ENCODE measurements at places on chromosomes 2 and 18. TPM values are rescaled to one million over a fixed set of nuclear protein-coding genes. Genes with fewer than 3 reads are reported as not detected.

Gene AQP4
- total RNA-seq = not detected

Gene SERPINB13
- not detected for total RNA-seq

Gene WDR7
- total RNA-seq = 33.4 TPM

Gene RNF144A
- 0.56 TPM for total RNA-seq

Gene NETO1
- total RNA-seq = 9.1 TPM

Gene CFAP65
- total RNA-seq = not detected

Gene SETBP1
- 72.8 TPM for total RNA-seq

Gene DOCK10
- 159 TPM for total RNA-seq

DNA sequence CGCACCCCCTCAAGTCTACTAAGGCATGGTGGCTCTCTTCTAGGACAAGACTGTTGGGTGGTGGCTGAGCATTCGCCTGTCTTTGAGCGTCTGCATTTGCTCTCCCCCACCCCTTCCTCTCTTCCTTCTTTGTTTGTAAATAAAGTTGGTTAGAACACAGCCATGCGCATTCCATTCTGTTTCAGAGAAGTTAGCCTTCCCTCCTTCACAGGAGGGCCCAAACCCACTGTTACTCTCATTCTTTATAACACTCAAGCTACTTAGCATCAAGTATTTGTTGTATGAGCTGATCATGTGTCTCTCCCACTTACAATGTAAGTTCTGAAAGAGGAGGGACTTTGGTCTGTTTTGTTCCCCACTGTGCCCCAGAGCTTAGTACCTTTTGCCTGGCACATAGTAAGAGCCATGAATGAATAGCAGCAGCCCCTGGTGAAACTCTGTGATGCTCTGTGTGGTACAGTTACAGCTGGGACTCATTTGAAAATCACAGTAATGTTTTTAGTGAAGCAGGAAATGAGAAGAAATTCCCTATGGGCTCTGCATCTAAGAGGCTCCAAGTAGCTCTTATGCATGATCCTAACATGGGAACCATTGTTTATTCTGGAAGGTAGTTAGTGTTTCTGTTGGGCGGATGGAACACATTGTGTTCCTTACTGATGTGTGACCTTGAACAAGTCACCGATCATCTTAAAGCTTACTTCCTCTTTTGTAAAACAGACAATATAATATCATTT, 7.7 kb downstream of the MGAT5 start:
- H3K27me3 ChIP-seq = no peaks in the 10 kb centered on the region
- H3K4me1 ChIP-seq = peaks cover 91% of the 10 kb centered on the region
- H3K36me3 ChIP-seq = peaks cover 18% of the 10 kb centered on the region
- H3K4me3 ChIP-seq = peak overlapping the region; percentile 38

DNA sequence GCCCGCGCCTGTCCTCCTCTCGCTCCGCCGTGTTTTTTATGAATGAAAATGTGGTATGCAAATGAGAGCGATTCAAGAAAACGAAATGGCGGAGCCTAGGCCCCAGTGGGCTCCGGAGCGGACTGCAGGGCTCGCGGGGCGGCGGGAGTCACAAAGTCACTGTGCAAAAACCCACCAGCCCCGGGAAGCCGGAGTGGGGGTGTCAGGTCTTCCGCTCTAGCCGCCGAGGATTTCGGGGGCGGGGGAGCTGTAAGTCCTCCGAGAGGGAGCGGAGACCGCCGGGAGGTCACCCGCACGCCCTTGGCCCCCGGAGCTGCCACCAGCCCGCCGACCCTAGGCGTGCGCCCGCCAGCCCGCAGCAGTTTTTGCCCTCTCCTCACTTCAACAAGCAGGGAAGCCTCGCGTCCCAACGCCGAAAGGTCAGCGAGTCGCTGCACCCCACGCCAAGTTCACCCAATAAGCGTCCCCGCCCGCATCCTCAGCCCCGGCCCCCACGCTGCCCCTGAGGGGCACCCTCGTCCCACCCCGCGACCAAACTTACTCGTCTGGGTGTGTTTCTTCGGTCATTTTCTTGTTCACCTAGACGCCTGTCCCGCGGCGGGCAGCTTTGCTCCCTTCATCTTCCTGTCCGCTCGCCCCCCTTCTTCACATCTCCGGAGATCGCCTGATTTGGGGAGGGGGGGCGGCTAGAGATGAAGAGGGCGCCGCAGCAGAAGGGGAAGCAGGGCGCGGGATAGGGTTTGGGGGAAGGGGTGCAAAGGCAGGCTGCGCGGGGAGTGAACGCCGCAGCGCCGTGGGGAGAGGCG, 775 bp downstream of the SPRED2 start:
- H3K27me3 ChIP-seq = peaks cover 16% of the 10 kb centered on the region
- peak; percentile 58 for DNase-seq
- peak overlapping the region; percentile 90 for H3K4me3 ChIP-seq
- peaks cover 17% of the 10 kb centered on the region for H3K4me1 ChIP-seq

DNA sequence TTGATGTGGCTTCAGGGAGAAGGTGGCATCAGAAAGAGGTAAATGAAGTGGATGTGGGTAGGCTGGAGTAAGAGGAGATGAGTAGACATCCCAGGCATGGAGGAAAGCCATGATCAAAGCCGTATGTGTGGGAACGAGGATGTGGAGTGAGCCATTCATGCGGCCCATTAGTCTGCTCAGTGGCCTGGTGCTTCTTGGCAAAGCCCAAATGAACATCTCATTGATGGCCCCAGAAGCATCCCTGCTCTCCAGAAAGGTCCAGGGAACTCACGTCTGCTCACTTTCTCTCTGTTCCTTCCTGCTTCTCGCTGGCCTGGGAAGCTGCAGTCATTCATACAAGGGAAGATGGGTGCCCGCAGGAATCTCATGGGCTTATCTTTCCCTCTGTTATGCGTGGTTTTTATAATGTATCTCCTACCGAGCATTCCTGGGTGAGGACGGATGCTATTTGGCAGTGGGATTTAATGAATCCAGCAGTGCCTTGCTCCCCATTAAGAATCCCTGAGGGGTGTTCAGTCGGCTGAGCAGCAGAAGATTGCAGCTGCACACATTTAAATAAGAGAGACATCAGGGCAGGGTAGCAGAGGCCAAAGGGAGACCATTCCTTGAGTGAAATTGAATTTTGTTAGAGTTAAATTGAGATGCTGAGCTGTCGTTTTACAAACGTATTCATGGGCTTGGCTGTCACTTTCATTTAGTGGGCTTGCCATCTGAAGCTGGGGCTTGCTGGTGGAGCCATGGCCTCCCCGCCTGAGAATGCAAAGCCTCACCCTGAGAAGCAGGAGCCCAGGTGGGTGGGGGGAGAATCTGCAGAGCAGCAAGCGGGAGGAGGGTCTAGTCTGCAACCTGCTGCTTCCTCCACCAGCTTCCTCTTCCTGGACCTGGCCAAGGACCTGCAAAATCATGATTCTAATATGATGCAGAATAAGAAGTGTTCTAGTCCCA, 64.5 kb downstream of the LYPD1 start:
- H3K27ac ChIP-seq = no peak overlapping the region
- no peak for DNase-seq
- no peak overlapping the region for H3K4me3 ChIP-seq
- no peaks in the 10 kb centered on the region for H3K4me1 ChIP-seq
- peaks cover 4% of the 10 kb centered on the region for H3K27me3 ChIP-seq

GRCh38 chr2:144040834-144041233, 479.1 kb downstream of the ZEB2 start:
- H3K36me3 ChIP-seq = peaks cover 4% of the 10 kb centered on the region
- no peak overlapping the region for H3K27ac ChIP-seq
- DNase-seq = no peak
- no peaks in the 10 kb centered on the region for H3K4me1 ChIP-seq
